ENCODE measurements at places on chromosomes 1 and 21.

DNA sequence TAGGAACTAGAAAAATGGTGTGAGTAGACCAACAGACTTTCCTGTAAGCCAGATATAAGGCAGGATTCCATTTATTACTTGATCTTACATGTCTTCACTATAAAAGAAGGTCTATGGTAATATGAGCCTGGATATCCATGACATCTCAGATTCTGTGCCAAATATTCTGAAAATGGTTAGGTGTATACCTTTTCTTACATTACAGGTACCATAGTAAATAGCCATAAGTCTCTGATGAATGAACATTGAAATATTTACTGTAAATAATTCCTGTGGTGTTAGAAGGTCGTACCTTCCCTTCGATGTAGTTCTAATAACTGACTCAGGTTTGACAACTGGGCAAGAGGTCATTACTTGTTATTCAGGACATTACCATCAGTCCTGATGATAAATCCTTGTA lies 657.9 kb downstream of the BRINP3 start:
- no peak for DNase-seq

DNA sequence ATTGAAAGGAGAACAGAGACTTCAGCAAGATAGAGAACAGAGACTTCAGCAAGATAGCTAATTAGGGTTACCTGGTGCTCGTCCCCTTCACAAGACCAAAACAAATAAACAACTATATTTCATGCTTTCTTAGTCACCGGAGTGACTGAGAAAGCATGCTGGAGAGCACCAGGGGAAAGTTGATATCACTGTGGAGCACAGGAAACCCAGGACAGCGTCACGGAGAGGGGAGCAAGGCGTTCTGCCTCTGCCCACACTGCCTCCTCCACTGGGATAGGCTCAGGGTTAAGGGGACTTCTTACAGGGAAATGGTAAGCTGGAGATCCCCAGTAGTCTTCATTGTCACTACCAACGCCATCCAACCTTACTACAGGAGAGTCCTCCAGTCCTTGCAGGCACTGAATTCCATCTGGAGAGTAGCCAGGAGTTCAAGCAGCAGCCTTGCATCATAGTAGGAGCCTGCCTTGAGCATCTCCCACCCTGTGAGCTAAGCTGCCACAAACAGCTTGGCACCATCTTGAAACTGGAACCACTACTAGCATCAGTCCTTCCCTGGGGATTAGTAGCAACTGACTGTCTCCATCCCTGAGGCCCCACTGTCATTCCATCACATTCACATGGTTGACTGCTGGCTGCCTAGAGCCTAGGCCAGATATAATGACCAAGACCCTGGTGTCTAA lies 239.4 kb downstream of the PLPP3 start:
- DNase-seq, result no peak

DNA sequence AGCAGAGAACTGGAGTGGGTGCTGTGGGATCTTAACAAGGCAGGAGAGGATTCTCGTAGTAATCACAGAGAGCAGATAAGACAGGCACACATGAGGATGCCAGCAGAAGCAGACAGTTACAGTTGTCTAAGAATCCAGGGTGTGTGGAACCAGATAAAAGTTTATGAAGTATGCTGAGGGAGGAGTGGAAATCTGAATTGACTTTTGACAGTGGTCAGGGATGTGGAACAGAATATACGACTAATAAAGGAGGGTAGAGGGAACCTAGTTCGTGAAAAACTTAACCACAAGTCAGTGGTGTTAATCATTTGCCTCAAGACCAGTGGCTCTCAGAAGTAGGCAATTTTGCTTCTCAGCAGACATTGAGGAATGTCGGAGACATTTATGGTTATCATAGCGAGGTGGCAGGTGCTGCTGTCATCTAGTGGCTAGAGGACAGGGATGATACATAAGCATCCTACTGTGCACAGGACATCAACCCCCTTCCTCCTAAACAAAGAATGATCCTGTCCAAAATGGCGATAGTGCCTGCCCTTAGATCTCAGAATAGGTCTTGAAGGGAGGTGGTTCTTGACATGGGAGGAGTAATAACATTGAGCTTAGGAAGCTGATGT lies 3.0 kb downstream of the LRRC8D start:
- DNase-seq, result no peak

GRCh38 chr21:24023402-24023801 lies 1583.9 kb downstream of the MRPL39 start:
- no peak for DNase-seq

- DNase-seq, result no peak
Observed at GRCh38 chr1:15428815-15429435, 9.3 kb upstream of the CTRC start.

- DNase-seq, result no peak
Observed at GRCh38 chr1:230818901-230819300, 49.4 kb downstream of the C1orf198 start.

DNA sequence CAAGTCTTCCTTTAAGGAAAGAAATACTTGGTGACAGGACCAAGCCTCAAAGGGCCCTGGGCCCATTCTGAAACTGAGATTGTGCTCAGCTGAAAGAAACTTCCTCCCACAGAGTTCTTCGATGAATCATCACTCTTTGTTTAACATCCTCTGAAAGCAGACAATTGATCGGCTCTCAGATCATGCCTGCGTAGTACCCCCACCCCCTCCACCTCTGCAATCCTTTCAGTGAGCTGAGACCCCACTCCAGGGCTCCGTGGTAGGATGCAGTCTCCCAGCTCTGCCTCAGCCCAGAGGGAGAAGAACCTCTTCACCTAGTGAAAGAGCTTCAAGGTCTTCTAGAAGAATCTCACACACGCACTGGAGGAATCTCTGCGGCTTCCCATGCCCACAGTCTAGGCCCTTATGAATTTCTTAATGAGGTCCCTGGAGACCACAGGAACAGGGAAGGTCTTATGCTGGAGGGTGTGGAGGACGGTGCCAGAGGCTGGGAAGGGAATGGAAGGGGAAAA lies 104.9 kb upstream of the SOD1 start:
- no peak for DNase-seq

DNA sequence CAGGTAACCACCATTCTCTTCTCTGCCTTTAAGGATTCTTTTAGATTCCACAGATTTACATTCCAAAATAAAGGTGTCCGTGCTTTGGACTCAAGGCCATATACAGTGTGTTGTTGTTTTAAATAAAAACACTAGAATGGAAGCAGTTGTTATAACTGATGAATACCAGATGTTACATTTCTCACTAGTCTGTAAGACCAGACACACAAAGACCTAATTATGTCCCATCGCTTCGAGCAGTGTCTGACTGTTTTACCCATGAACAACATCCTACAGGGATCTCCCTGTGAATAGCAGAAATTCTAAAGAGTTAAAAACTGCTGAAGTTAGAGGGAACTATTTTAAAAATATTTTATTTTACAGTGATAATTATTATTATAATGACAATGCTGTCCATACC lies 574.7 kb upstream of the ZP4 start:
- no peak for DNase-seq

- DNase-seq, result no peak
Observed at GRCh38 chr1:39116116-39116607, 88.3 kb upstream of the MACF1 start.

DNA sequence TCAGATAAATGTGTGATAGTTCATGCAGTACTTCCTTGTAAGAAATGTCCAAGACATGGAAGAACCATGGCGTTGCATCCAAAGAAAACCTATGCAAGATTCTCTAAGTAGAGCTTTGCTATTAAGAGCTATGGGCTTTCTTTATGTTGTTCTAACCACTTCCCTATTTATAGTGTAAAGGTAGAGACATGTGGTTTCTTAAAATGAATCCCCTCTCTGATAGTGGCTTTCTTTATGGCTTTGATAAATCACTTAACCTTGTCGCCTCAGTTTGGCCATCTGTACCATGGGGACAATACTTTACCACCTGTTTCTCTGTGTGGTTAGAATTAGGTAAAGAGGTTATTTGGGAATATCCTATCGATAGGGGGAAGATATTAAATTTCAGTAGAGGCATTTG lies 305.5 kb downstream of the NFIA start:
- DNase-seq, result no peak

DNA sequence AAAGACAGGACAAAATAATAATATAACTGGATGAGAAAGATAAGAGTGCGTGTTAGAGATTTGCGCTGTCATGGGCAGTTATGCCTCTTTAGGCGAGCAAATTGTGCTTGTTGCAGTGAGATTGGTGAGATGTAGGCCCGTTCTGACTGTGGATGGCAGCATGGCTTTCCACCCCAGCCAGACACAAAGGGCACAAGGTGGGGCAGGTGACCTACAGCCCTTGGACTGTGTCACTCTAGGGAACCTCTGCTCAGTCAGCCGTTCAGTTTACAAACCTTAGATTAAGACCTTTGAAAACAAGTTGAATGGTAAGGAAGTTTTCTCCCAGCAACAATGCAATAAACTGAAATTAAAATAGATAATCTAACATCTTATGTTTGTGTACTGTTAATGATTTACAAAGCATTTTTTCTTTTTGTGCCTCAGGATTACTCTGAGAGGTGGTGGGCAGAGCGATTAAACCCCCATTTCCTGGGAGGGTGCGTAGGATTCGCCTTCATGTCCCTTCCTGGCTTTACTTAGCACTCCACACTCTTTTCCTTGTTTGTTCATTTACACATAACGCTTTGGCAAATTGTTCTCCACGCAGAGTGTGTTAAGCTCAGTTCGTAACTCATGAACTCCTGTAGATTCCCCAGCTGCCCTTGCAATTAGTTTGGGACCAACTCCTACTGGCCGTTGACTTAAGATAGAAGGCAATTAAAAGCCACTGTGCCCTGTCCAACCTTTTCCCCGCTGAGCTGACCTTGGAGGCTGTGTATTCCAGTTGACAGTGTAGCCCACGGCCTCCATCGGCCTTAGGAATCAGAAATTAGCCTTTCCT lies 58.1 kb upstream of the IGSF5 start:
- DNase-seq, result no peak

DNA sequence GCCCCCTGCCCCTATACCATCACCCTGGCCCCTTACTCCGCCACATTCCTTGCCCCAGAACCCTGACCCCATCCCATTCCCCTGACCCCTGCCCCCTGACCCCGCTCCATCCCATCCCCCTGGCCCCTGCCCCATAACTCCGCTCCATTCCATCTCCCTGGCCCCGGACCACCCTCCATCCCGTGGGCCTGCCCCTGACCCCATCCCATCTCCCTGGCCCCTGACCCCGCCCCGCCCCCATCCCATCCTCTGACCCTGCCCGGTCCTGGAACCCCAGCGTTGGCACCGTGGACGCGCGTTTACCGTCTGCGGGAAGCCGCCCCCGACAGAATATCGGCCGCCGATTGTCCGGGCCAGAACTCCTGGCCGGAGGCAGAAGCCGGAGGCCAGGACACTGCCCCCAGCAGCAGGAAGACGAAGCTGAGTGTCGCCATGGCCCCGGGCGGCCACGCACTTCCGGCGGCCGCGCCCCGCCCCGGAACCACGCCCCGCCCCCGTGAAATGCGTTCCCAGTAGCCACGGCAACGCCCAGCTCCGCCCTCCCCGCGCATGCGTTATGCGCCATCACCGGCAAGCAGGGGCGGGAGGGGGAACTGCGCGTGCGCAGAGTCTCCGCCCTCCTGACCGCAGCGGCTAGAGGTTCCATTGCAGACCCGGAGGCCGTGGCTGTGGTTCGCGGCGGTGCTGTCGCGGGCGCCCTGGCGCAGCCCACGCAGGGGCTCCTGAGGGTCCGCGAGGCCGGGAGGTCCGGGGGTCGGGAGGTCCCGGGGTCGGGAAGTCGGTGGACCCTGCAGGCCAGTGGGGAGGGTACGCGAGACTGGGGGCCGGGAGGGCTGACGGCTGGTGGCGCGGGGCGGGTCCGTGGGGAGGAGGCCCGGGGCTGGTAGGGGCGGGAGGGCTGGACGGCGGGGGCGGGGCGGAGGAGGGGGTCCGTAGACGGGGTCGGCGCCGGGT lies at the start of gene POFUT2:
TSS of gene POFUT2 (minus strand) at position 458 of the 954 bp plus-strand sequence. CDS start at position 434, 24 bp downstream.
- peak; percentile 98 for DNase-seq

- DNase-seq, result no peak
Observed at GRCh38 chr1:2882966-2883696, 81.6 kb upstream of the TTC34 start.

GRCh38 chr1:214665606-214666110 lies 62.7 kb downstream of the CENPF start:
- DNase-seq, result no peak

- no peak for DNase-seq
Observed at GRCh38 chr21:27975514-27975913, 1008.6 kb upstream of the ADAMTS5 start.

- no peak for DNase-seq
Observed at GRCh38 chr1:8722366-8722765, 95.1 kb downstream of the RERE start.

- DNase-seq, result no peak
Observed at GRCh38 chr21:15809818-15810217, 80.0 kb downstream of the USP25 start.

DNA sequence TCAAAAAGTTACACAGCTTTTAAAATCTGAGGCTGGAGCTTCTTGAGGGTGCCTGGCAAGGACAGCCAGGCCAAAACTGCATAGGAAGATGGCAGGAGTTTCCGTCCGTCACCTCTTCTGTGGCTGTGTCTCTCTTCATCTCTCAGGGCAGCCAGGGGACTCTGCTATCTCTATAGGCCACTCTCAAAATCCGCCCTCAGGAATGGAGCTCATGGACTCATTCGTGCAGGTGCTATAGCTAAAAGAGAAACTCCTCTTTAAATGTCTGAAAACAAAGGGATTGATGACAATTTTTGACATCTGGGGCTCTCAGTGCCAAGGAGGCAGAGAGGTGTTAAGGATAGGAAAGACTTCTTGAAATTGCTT lies 27.2 kb downstream of the OVAAL start:
- DNase-seq, result no peak

DNA sequence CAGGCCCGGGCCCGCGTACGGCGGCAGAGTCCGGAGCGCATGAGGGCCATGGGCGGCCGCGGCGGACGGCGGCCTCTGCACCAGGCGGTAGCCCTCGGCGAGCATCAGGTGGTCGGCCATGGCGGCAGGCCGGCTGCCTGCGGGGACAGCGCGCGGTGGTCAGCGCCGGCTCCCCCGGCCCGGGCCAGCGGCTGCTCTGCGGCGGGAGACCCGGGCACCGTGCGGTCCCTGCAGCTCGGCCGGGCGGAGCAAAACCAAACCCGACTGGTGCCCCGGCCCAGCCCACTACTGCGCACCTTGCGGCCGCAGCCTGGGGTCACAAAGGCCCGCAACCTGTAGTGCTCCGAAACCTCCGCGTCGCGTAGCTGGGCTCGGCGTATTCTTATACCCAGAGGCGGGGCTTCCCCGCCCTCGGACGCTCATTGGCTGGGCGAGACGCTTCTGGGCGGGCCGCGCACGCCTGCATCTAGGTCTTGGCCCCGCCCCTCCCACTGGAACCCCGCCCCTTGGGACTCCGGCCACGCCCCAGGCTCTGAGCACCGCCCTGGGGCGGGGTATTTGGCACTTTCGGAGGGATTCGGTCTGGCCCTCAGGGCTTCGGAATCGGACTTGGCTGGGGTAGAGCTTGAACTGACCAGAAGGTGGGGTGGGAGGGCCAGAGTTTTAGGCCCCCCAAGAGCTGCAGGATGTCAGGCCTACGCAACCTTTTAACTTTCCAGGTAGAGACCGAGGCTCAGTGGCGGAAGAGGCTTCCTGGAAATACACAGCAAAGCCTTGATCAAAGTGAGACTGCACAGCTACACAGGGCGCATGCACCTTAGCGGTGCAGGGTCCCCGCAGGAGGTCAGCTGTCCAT lies at the start of gene CITED4:
TSS of gene CITED4 (minus strand) at position 356 of the 856 bp plus-strand sequence. CDS start at position 120, 236 bp downstream.
- peak; percentile 93 for DNase-seq

- no peak for DNase-seq
Observed at GRCh38 chr1:65266476-65266875, 42.9 kb upstream of the DNAJC6 start.

GRCh38 chr1:193486671-193487229 lies 300.3 kb upstream of the B3GALT2 start:
- DNase-seq, result no peak

All from immature natural killer cell (primary cell).